ENCODE measurements at places on chromosomes 12 and 14. TPM values are rescaled to one million over a fixed set of nuclear protein-coding genes. Genes with fewer than 3 reads are reported as not detected.

DNA sequence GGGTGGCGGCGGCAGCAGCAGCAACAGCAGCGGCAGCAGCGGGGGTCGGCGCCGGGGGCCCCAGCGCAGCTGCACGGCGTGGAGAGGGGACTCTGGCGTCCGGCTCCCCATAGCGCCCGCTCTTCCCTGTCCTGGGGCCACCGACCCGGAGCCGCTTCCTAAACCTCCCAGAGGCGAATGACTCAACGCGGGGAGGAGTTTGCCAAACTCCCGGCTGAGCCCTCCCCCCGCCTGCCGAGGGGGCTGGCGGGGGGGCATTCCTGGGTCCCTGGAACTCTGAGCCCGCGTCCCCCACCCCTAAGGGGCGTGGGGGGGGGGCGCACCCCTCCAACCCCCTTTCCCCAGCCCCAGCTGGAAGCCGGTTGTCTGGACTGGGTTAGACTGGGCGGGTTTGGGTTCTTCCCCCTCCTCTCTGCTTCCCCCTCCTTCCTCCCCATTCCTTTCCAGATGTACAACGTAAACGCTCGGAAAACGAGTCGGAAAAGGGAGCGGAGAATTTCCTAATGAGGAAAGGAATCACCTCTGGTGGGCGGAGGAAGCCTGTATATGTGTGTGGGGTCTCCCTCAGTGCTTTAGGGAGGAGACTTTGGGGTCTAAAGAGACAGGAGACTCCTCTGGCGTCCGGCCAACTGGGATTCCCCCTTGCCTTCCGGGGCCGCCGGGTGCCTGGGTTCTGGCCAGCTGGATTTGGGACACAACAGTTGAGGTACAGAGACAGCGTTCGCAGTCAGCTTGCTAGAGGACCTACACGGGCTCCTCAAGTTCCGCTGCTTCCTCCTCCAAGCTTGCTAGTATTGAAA, at the start of gene ITGA5:
TSS of gene ITGA5 (minus strand) at position 179 of the 800 bp plus-strand sequence. CDS start at position 111, 68 bp downstream.
- peak; percentile 23 for DNase-seq

DNA sequence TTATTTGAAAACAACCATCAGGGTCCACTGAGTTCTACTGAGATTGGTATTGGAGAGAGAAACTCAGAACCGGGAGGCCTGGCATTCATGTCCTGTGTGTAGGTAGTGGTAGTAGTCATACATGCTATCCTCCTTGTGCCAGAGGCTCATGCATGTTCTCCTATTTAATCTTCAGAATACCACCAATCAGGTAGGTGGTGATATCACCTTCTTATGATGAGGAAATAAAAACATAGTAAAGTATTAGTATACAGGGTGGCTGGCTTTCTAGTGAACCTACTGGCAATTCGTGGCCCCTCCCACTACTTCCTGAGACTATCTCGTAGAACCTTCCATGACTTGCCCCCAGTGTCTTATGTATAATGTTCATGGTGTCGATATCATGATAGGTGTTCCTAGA, 40.5 kb upstream of the EID3 start:
- DNase-seq, result no peak

DNA sequence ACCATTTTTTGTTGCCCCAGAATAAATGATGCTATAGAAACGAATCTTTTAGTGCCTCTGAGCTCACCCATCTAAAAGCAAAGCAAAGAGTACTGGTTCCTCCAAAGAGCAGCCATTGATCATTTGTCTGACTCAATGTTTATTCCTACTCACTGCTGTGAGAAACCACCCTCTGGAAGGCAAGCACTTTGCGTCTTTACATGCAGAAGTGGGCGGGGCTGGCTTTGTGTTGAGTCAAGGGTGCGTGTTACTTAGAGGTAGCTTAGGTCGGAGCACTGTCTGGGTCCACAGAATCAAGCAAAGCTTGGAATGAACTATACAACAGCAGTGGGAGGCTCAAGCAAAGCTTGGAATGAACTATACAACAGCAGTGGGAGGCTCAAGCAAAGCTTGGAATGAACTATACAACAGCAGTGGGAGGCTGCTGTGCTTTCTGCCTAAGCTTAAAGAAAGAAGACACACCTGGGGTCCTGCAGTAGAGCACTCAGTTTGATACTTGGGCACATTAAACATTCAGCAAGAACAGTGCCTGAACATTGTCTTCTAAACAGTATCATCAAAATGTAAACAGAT, 77.2 kb upstream of the PRICKLE1 start:
- DNase-seq, result no peak

- DNase-seq, result no peak
These were observed 16.3 kb upstream of the IRF2BPL start for GRCh38 chr14:77044783-77045237.

- DNase-seq, result no peak
These were observed 26.6 kb downstream of the PXN start for GRCh38 chr12:120238839-120239445.

DNA sequence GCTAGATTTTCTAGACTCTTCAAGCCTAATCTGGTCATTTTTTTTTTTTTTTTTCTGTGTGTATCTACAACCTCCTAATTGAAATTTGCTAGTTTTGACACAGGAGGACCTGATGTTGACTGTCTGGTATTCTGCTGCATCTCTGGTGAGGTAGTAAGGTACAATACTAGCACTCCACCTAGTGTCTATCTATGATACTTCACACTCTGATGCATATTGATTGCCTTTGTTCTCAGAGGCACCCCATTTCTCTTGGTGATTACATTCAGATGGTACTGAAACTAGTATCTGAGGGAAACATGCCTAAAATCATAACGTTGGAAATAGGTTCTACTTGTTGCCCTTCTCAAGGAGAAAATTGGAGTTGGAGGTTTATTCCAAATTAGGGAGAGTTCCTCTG, 930.5 kb upstream of the NOVA1 start:
- no peak for DNase-seq

DNA sequence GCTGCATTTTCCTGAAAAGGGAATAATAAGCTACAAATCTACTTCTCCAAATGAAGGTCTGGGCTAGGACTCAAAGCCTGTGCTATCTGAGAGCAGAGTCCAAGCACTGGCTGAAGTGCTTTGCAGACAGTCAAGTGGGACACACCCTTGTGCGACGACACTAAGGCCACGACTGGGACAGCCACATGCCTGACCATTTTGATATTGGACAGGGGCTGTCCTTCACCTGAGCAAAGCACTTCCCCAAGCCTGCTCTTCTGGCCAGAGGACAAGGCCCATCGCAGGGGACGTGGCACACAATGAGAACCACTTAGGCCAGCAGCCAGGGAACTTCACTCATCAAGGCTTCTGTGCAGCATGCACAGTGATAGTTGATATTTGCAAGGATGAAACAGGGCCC, 71.4 kb downstream of the RBM19 start:
- no peak for DNase-seq

- DNase-seq, result no peak
These were observed 6.7 kb upstream of the BATF start for GRCh38 chr14:75515629-75515996.

DNA sequence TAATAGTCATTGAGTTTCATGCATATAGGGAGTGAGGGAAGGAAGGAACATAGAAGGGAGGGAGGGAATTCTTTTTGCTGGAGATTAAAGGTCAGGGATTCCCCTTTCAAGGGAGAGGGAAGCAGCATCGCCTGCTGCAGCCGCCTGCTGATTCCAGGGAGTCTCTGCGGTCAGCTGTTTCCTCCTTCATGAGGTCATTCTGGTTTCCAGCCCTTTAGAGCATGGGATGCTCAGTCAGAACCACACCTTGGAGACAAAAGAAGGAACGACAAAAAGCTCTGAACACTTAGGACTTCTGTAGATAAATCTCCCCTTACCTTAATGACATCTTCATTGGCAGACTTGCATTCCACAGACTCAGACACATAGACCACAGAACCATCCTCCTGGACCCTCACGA, 923.0 kb upstream of the TMEM132C start:
- no peak for DNase-seq

DNA sequence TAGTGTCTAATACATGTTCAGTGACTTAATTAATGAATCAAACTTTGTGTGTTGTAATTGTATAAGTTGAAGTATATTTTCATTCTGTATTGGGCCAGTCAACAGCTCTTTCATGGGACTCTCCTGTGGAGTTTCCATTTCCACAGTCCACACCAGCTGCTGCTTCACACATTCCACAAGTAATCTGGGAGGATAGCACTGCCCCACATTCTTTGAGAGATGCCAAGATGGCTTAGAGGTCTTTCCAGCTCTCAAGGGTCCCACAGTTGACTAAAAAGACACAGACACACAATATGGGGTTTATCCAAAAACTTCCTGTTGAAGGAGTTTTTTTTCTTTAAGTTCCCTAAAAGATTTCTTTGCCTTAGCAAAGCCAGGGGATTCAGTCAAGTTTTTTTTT, 408.3 kb downstream of the AACS start:
- no peak for DNase-seq

GRCh38 chr14:84209031-84209430, 1320.9 kb upstream of the FLRT2 start:
- no peak for DNase-seq

DNA sequence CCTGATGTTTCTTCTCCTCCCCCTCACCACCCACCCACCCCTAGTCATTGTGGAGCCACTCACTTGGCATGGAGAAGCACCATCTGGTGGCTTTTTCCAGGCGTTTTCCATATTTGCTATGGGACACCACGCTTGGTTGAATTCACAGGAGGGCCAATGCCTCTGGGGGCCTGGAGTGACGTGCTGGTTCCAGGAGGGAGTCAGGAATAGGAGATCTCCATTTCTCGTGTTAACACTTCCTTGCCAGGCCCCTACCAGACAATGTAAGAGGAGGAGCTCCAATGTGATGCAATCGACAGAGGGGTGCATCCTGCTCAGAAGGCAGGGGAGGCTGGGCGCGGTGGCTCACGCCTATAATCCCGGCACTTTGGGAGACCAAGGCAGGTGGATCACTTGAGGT, 21.6 kb upstream of the TESC start:
- no peak for DNase-seq

DNA sequence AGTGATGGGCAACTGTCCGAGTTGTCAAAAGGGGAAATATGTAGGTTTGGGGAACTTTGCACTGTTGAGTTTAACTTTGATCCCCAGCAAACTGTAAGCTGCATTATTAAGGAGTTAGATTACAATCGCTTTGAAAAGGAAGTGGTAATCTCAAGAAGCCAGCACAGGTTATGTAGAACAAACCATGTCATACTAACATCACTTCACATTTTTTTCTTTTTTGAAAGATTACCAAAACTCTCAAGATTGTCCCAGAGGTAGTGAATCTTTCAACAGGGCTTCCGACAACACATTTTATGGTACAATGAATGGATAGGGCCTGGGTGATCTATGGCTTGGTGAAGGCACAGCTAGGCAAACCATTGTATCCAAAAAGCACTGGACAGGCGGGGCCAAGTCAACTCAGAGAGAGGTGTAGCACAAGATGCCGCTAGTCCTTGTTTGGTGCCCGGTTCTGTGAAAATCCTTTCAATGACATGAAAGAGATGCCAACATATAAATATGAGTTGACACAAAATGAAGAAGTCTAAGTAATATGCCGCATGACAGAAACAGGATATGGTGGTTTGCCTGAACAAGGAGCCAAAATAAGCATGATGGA, 24.3 kb upstream of the PARP11 start:
- no peak for DNase-seq

DNA sequence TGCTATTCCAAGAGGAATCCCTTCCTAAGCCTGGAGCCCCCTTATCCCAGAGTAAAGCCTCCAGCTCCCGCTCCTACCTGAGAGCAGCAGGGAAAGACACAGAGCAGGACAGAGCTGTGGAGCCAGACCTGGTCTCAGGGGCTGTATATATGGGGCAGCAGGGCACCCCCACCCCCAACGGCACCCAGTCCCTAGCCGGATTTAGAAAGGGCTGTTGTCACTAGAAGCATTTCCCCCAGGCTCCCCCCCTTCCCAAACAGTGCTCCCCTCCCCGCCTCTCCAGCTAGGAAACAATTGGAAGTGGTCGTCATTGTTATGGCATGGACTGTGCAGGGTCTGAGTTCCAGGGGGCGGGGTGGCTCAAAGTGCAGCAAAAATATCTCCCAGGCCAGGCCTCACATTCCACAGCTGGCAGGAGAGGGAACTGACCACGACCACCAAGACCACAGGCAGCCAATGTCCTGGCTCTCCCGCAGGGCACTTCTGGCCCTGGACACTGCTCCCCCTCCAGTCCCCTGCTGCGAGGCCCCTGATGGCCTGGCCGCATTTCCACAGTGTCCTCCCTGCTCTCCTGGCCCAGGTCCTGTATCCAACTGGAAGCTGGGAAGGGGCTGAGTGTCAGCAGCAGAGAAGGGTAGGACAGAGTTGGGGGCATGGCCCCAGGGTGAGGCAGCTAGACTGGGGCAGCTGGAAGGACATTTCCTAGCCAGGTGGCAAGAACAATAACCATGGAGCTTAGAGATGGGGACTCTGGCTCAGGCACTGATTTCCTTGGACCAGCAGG, at the start of gene MYH7:
TSS of gene MYH7 (minus strand) at position 118 of the 784 bp plus-strand sequence. CDS start 1,928 bp downstream, outside the sequence.
- no peak for DNase-seq

GRCh38 chr12:52949413-52950331, 754 bp downstream of the KRT18 start:
- no peak for DNase-seq

GRCh38 chr12:52147367-52147963, 44.3 kb downstream of the KRT80 start:
- no peak for DNase-seq

DNA sequence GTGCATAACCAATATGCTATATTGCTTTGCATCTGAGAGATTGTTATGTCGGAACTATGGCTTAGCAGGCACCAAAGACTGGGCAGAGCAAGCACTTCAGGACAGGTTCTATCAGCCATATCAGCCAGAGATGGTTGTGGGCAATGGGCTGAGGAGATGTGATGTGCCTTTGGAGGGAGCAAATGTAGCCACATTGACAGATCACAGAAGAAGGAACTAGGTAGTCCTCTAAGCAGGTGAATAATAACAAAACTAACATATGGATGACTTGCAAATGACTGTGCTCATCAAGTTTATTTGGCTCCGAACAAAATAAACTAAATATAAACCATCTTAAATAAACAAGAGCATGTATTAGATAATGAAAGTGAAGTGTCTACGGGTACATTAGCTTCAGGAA, 291.7 kb downstream of the RMST start:
- DNase-seq, result no peak

DNA sequence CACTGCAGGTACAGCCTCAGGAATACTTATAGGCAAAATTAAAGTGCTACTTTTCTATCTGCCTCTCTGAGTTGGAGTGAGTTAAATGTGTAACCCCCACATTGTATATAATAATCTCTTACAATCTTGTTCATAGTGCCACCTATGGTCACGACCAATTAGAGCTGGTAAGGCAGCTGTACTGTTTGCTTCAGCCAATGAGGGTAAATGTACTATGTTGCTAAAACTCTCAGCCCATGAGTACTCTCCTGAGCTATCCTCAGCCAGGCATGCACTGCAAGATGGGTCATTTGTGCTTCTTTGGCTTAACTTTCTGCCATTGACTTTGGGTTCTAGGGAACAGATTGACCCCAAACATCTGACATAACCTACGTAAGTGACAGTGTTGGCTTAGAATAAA, 15.0 kb upstream of the MDM2 start:
- DNase-seq, result no peak

The AQP6 gene
- polyA plus RNA-seq, result 23.7 TPM

The ADAMTS20 gene
- 1.2 TPM for polyA plus RNA-seq

The SALL2 gene
- 54.3 TPM for polyA plus RNA-seq

The MGAT4C gene
- 1.8 TPM for polyA plus RNA-seq

The OAS2 gene
- polyA plus RNA-seq, result 7.6 TPM

The ZNF385A gene
- 16.2 TPM for polyA plus RNA-seq

The PPP2R5C gene
- 111 TPM for polyA plus RNA-seq

The SUDS3 gene
- 42.2 TPM for polyA plus RNA-seq

The TPH2 gene
- 0.17 TPM for polyA plus RNA-seq

The ERP27 gene
- polyA plus RNA-seq, result 20.5 TPM
